ENCODE measurements at places on chromosomes 5 and 9. TPM values are rescaled to one million over a fixed set of nuclear protein-coding genes. Genes with fewer than 3 reads are reported as not detected.
A peak's percentile ranks its signal among the peaks of the same experiment; 100 is the strongest.

- no peak for DNase-seq
These were observed 5.9 kb downstream of the ZCCHC7 start for GRCh38 chr9:37126214-37126788.

GRCh38 chr9:137672907-137673791 is 54.3 kb downstream of the EHMT1 start:
- peak; percentile 56 for DNase-seq

- DNase-seq, result no peak
These were observed 28.3 kb upstream of the PAX5 start for GRCh38 chr9:37062336-37062735.

DNA sequence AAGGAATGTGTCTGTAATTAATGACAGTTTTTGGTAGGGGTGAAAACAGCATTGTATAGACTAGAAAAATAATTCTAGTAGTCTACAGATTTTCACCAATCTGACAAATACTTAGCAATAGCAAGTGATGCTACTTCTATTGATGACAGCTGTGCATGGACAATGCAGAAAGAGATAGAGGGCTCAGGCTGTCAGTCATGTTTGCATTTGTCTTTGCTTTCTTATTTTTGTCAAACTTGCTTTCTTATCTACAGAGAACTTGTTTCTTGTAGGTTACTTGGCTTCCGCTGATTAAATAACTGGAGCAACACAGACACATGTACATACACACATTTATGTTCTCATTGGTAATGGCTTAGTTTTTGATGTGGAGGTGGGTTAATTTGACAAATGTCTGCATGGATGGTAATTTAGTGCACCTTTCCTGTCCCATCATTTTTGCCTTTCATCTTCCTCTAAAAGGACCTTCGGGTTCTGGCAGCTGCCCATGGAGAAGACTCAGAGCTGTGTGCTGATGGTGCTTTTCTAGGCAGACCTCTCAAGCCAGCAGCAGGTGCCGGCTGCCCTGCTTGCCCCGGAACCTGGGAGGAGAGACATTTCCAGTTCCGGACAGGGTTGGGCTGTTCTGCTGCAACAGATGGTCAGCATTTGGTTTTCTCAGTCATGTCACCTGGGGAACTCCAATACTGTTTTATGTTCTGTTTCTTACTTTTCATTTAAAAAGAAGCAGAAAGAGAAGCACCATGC is 28.8 kb downstream of the CAMK4 start:
- no peak for DNase-seq

The HAVCR1 gene
- not detected for total RNA-seq

The IFNA21 gene
- total RNA-seq, result not detected
